ENCODE measurements at places on chromosomes 13 and 19. TPM values are rescaled to one million over a fixed set of nuclear protein-coding genes. Genes with fewer than 3 reads are reported as not detected.

DNA sequence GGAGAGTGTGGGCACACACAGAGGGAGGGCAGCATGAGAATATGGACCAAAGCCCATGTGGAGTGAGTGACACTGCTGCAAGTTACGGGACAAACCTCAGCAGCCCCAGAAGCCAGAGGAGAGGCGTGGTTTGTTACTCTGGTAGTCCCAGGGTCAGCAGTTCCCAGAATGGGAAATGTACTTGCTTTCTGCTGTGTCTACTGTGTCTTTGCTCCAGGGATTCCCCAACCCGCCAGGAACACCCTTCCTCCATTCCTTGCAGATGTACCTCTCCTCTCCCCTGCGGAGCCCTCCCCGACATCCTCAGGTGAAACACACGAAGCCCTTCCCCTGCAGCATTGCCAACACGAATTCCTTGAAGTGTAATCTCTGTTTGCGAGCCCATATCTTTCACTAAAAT is 47.2 kb downstream of the MYO16 start:
- no peak for DNase-seq
- no peaks in the 10 kb centered on the region for H3K36me3 ChIP-seq
- no peaks in the 10 kb centered on the region for H3K27me3 ChIP-seq
- H3K27ac ChIP-seq: no peak overlapping the region

DNA sequence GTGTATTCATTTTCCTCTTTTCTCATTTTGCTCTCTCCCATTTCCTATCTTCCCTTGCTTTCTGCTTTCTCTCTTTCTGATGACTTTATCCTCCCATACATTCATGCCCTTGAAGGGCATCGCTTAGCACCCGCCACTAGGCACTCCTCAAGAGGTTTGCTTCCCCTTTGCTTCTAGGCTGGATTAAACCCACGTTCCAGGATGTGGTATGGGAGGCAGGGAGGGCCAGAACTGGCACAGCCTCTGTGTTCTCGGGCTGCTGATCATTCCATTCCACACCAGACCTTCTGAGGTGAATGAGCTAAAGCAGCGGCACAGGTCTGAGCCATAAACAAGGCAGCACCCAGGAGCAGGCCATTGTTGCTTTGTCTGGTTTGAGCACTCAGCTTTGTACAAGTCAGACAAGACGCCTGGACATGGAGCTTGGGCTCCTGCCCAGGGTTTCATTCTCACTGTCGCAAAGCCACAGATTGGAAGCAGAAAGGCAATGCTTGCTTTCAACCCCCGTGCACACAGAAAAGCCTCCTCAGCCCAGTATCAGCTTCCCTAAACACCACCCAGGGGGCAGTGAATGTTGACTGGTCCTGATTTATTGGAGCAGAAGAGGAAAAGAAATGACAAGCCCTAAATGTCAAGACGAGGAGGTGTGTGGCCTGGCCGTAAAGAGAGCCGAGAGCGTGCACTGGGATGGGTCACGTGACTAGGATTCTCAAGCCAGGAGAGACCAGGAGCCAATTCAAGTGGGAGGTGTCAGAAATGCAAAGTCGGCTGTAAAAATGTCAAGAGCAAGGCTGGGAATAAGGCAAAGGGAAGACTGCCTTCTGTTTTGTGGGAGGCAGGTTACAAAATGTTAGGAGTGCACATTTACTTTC is 218.0 kb upstream of the SERP2 start:
- H3K27ac ChIP-seq: no peak overlapping the region
- H3K36me3 ChIP-seq: no peaks in the 10 kb centered on the region
- H3K27me3 ChIP-seq: peaks cover 2% of the 10 kb centered on the region
- H3K4me3 ChIP-seq: no peak overlapping the region
- H3K4me1 ChIP-seq: no peaks in the 10 kb centered on the region

DNA sequence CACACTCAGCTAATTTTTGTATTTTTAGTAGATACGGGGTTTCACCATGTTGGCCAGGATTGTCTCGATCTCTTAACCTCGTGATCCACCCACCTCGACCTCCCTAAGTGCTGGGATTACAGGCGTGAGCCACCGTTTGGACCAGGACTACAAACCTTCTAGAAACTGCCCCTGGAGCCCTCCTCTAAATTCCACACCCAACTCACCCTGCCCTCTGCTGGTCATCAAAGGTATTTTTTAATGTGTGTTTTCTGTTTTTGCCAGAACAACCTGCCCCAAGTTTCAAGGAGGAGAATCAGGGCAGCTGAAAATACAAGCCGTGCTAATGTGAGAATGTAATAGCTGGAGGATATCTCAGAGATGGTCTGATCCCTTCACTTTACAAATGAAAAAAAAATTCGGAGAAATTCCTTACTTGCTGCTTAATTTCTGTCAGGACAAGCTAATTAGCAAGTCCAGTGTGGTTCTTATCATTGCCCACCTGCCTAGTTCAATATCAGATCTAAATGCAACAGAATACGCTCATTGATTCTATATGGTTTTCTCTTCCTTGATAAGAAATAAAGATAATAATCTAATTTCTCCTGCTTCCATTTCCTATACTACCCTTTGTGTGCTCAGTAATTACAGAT is 4.1 kb downstream of the ATP8A2 start:
- H3K27me3 ChIP-seq: peaks cover 30% of the 10 kb centered on the region
- DNase-seq: no peak
- H3K27ac ChIP-seq: no peak overlapping the region

DNA sequence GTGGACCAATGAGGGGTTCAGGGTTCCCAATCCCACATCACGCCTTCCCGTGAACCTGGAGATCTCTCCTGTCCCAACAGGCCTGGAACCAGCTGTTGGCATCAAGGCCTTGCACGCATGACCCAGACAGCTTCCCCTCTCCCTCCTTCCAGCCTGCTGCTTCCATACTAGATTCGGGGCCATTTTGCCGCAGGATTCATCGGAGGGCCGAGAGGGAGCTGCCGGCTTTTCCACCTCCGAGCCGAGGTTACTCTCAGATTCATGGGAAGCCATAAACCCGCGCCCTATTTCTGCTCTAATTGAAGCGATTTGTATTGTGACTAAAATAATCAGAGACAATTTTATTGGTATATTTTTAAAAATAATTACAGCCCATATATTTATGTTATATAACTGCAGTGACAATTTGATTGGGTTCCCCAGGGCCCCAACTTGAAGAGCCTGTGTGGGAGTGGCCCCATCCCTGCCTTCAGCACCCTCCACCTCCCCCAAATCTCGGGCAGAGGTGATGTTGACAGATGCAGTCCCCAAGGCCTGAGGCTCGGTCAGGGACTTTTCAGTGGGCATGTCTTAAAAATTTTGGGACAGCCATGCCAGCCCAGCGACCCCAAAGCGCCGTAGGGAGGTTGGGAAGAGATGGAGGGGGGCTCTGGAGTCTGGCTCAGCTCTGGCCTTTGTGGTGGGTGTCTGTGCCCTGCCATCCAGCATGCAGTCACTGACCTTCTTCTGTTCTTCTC is 30.8 kb upstream of the PEPD start:
- no peaks in the 10 kb centered on the region for H3K4me1 ChIP-seq
- no peak overlapping the region for H3K27ac ChIP-seq
- H3K4me3 ChIP-seq: no peak overlapping the region
- H3K27me3 ChIP-seq: no peaks in the 10 kb centered on the region

DNA sequence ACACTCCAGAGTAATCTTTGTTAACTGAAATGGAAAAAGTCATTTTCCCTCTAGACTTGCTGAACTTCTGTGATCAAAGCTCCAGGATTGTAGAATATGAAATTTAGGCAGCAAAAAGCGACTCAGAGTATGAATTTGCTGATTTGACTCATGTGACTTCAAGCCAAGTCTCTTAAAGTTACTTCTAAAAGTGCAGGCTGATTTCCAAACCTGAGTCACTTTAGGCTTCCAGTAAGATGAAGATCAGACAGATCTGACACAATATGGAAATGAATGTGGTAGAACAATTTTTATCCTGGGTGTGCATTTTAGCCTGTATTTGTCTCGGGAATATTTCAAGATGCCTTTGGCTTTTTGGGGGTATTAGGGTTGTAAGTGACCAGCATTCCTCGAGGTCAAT is 151.0 kb upstream of the TMTC4 start:
- H3K36me3 ChIP-seq: no peaks in the 10 kb centered on the region
- H3K4me3 ChIP-seq: no peak overlapping the region
- no peak for DNase-seq
- no peaks in the 10 kb centered on the region for H3K4me1 ChIP-seq
- no peak overlapping the region for H3K27ac ChIP-seq
- peaks cover 7% of the 10 kb centered on the region for H3K27me3 ChIP-seq

ALOX5AP gene
- 80.4 TPM for total RNA-seq

Measured in CD4-positive, CD25-positive, alpha-beta regulatory T cell (primary cell).